Urinary bladder (tissue), 4 donors: ENCODE measurements at places on chromosomes 6 and 20. TPM values are rescaled to one million over a fixed set of nuclear protein-coding genes. Genes with fewer than 3 reads are reported as not detected.

PABPC1L gene
- 12.2 TPM for polyA plus RNA-seq

CST7 gene
- polyA plus RNA-seq, result 4.5 TPM

FNDC1 gene
- 0.84 TPM for polyA plus RNA-seq

OOEP gene
- 0.24 TPM for polyA plus RNA-seq

MOG gene
- polyA plus RNA-seq, result not detected

- DNase-seq, result no peak
These were observed 76.4 kb upstream of the HS3ST5 start for GRCh38 chr6:114419175-114419574.

- DNase-seq, result no peak
These were observed 13.9 kb downstream of the PMEPA1 start for GRCh38 chr20:57695940-57696339.
